ENCODE measurements at places on chromosomes 2 and 18. TPM values are rescaled to one million over a fixed set of nuclear protein-coding genes. Genes with fewer than 3 reads are reported as not detected.

Gene COL4A3
- under 0.01 TPM for total RNA-seq

Gene M1AP
- total RNA-seq = 1.7 TPM

- DNase-seq = no peak
Measured at GRCh38 chr2:124526221-124526620, 501.1 kb downstream of the CNTNAP5 start.

Gene CDKL4
- total RNA-seq = 0.23 TPM

Gene PDCD1
- total RNA-seq = 0.92 TPM

DNA sequence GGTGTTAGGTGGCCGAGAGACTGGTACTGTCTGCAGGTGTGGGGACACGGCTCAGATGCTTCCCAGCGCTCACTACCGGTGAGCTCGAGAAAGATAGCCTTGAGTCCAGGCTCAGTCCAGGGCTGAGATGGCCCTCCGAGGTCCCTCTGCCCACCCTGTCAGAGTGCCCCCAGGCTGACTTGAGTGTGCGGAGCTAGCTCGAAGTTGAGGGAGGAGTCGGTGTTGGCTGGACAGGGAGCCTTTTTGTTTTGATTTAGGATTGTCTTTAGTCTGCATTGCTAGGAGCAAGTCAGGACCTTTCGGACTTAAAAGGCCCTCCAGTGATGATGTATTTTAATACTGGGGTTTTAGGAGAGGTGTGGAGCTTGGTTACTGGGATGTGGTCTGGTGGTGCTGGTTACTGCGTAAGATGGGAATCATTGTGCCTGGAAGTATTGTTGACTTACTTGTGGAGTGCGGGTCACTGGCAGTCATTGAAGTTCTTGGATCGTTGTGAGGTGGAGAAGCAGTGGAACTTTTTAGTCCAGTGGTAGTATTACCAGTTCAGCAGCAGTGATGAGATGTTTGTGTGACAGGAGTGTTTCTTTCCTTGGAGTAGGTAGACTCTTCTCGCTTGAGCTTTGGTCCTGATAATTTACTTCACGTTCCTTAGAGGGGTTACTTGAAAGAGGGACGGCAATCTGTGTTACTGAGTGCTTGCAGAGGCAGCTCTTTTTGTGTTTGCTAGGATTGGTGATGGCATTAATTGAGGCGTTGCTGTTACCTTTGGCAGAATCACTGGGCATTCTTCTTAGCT lies 633 bp downstream of the KIAA1328 start:
- DNase-seq = no peak

- DNase-seq = no peak
Measured at GRCh38 chr2:209305746-209306196, 118.1 kb upstream of the MAP2 start.

Gene ECEL1
- not detected for total RNA-seq

DNA sequence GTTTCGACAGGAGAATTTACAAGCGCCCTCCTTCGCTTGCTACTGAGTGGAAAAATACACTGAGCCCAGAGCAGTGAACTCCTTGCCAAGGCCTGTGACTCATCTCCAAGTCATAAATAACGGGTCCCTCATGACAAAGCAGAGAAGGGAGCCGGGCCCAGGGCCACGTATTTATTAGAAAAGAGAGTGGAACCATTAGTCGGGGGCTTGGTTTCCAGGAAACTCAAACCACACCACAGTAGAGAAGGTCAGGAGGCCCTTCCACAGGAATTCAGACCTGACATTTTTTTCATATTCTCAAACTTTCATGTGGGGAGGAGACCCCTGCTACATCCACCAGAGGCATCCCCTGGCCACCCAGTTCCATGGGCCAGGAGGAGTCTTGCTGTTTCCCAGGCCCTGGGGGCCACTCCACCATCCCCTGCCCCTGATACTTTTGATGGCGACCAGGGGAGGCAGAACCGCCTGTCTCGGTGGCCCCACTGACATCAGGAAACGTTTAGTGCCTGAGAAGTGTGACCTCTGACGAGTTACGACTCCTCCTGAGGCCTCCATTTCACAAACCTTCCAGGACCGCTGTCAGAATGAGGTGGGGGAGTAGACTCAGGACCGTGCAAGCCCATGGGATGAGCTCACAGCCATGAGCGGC lies 289.7 kb downstream of the DYSF start:
- DNase-seq = peak; percentile 55

DNA sequence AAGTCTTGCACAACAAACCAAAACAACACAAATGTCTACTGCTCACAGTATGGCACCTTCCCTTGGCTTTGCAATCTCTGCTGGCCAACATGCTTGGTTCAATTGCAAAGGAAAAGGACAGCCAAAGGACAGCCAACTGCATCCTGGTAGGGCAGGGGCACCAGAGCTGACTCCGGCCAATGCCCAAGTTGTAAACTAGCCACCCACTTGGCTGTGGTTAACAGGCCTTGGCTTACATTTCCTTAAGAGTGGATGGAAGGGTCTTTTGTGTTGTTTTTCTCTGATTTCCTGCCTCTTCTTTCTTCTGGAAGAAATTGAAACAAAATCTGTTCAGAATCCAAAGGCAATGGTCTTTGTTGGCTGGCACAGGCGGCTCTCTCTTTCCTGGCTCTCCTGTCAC lies 119.1 kb upstream of the TRIB2 start:
- DNase-seq = no peak
